ENCODE measurements at places on chromosomes 7 and 10.

DNA sequence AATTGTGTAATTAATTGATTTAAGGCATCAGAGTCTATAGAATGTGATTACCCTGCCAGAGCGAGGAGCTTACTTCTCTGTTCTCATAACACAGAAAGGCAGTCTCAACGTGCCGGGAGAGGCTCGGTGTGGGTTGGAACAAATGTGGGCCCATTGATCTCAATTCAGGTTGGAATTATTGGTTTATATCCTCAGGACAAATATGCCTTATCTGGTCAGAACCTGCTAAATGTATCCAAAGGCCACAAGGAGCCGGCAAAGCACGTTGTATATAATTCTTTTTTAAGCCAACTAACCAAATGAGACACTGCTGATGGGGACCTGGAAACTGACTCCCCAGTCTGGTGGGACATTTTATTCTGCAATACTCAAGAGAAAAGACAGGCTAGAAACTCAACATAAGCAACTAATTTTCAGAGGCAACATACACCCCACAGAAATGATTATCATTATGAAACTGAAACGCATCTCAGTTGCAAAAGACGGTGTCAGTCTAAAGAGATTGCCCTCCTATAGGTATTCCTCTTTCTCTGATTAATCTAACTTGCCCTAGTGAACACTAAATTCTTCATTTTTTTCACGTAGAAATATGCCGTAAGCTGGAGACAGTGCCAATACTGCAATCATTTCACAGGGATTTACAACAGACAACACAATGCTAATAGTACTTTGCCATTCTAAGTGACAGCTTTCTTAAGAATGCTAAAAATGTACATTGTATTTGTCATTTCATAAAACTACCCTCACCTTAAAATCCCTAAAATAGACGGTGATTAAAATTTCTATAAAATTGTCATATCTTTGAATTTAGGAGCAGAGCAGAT, 9.4 kb downstream of the EBF3 start:
- DNase-seq: no peak

GRCh38 chr7:83468251-83468739, 180.6 kb downstream of the SEMA3E start:
- peak; percentile 100 for DNase-seq

GRCh38 chr7:115007751-115008150, 85.9 kb downstream of the MDFIC start:
- DNase-seq: no peak

- DNase-seq: no peak
These were observed 61.7 kb downstream of the TCF7L2 start for GRCh38 chr10:113011592-113012374.

All from kidney tubule cell (primary cell).